ENCODE measurements at places on chromosomes 1 and 21. TPM values are rescaled to one million over a fixed set of nuclear protein-coding genes. Genes with fewer than 3 reads are reported as not detected.
A peak's percentile ranks its signal among the peaks of the same experiment; 100 is the strongest.

- DNase-seq = no peak
Observed at GRCh38 chr1:222950892-222951291, 136.1 kb downstream of the DISP1 start.

The LORICRIN gene
- polyA plus RNA-seq = 0.07 TPM

DNA sequence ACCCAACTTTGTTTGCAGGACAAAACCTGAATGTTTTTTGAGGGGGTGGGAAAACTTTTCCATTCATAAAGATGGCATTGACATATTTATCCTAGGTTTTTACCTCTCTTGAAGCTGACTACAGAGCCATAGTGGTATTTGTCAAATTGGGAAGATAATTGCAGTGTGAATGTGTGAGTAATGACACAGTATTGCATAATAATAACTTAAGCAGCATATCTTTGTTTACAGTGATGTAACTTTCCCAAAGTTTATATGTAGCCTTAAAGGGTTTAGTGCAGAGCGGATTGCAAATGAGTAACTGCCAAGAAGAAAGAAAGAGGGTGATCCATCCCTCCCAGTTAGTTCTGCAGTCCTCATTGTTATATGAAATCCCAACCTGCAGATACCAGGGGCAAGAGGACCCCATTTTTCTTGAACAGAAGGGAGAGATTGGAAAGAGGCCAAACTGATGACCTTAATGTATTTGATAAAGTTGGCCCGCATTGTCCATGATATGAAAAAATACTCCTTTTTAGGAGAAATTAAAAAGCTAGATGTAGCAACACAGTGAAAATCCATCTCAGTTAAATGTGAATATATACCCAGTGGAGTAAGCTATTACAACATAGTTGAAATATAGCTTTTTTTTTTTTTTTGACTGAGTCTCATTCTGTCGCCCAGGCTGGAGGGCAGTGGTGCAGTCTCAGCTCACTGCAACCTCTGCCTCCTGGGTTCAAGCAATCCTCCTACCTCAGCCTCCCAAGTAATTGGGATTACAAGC, 23.7 kb upstream of the NFIA start:
- no peak for DNase-seq

- no peak for DNase-seq
Observed at GRCh38 chr1:32199717-32200072, 700 bp upstream of the CCDC28B start.

DNA sequence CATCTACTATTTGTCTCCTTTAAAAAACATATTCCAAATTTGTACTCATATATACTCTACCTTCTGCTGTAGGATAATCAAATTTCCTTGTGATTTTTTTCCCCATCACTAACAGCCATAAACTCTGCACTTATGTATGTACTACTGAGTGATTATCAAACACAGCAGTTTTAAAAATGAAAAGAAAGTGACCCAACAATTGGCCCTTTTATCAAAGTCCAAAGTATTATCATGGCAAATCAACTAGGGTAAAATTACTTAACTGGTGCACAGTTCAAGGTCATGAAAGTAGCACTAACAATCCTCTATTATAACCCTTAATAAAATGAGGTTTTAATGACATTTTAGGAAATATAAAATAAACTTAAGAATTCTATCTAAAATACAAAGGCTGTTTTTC, 11.6 kb downstream of the ANGPTL3 start:
- no peak for DNase-seq

DNA sequence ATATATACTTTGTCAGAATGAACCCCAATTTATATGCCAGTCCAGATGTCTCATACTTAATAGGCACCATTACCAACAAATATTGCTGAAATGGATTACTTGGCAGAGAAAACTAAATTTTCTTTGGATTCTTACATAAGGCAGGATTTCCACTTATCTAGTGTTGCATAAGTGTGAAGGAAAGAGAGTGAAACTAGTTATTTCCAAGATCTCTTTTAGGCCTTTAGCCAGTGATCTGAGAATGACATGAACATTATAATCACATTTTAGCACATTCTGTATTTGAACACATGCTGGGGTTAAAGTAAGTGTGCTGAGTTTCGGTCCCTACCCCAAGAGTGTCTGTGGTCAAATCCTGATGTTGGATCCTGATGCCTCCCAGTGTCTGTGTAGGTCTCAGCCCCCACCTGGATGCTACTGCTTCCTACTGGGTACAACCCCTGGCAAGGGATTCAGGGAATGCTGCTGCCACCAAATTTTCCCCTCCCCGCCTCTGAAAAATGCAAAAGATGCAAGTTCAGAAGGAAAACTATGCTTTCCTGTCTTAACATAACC, 11.2 kb downstream of the DDAH1 start:
- no peak for DNase-seq

The LIPI gene
- polyA plus RNA-seq = 0.27 TPM

The RUNX1 gene
- polyA plus RNA-seq = 3.1 TPM

- DNase-seq = peak; percentile 79
Observed at GRCh38 chr1:183841950-183842794, 37.3 kb downstream of the RGL1 start.

GRCh38 chr1:224662870-224663269, 46.8 kb downstream of the CNIH3 start:
- no peak for DNase-seq

DNA sequence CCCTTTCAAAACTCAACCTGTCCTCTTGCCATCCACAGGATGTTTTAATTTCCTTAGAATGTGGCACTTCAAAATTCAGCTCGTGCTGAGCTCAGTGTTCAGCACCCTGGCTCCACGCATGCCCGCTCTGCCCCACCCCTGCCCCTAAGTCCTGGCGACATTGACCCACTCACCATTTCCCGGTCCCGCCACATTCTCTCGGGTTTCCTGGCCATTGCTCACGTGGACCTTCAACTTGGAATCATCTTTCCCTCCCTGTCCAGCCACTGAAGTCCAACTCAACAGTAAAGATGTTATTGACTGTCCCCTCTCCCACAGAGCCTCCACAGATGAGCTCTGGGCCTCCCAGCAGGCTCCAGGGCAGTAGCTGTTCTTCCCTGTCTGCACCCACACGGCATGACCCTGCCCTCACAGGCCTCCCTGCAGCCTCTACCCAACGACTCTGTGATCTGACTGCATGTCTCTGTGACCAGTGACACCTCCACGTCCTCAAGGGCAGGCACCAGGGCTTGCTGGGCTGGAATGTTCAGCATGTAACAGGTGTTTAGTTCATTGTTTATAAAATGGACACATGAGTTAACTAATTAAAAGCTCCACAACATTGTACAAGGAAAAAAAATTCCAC, 53.8 kb downstream of the ITPKB start:
- no peak for DNase-seq

DNA sequence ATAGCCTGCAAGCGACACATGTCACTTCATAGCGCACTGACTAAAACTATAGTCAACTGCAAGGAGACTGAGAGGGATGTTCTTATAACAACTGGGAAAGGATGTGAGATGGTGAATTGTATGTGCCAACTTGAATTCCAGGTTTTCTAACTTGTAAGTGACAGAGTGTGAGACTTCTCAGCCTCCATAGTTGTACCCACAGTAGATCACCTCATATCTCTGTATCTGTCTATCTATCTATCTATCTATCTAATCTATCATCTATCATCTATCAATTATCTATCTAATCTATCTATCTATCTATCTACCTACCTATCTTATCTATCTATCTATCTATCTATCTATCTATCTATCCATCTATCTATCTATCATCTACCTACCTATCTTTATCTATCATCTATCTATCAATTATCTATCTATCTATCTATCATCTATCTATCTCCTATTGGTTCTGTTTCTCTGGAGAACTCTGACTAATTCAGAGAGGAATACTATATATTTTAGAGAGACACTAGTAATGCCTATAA, 162.3 kb downstream of the CTH start:
- no peak for DNase-seq

GRCh38 chr21:29232530-29233255, 66.0 kb upstream of the BACH1 start:
- no peak for DNase-seq

- DNase-seq = no peak
Observed at GRCh38 chr21:41761934-41762635, 4.8 kb downstream of the RIPK4 start.

DNA sequence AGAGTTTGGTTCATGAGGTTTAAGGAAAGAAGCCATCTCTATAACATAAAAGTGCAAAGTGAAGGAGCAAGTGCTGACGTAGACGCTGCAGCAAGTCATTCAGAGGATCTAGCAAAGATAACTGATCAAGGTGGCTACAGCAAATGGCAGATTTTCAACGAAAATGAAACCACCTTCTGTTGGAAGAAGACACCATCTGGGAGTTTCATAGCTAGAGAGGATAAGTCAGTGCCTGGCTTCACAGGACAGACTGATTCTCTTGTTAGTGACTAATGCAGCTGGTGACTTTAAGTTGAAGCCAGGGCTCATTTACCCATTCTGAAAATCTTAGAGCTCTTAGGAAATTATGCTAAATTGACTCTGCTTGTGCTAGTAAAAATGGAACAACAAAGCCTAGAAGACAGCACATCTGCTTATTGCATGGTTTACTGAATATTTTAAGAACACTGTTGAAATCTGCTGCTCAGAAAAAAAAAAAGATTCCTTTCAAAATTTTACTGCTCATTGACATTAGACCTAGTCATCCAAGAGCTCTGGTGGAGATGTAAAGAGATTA, 10.5 kb downstream of the MAEL start:
- no peak for DNase-seq

DNA sequence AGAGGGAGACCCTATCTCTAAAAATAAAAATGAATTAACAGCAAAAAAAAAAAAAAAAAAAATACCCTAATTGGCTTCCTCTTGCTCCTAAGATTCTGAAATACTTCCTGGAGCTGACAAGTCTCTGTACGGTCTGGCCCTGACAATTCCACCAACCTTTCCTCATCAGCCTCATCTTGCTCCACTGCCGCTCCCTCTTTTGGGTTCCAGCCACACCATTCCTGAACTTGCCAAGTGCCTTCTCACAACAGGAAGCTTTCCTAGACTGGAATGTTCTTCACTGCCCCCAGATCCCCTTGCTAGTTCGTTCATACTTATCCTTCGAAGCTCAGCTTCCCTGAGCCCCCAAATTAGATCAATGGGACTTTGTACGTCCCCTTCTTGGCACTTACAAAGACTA, 37.0 kb downstream of the AKNAD1 start:
- DNase-seq = no peak

The TTC22 gene
- 9.4 TPM for polyA plus RNA-seq

DNA sequence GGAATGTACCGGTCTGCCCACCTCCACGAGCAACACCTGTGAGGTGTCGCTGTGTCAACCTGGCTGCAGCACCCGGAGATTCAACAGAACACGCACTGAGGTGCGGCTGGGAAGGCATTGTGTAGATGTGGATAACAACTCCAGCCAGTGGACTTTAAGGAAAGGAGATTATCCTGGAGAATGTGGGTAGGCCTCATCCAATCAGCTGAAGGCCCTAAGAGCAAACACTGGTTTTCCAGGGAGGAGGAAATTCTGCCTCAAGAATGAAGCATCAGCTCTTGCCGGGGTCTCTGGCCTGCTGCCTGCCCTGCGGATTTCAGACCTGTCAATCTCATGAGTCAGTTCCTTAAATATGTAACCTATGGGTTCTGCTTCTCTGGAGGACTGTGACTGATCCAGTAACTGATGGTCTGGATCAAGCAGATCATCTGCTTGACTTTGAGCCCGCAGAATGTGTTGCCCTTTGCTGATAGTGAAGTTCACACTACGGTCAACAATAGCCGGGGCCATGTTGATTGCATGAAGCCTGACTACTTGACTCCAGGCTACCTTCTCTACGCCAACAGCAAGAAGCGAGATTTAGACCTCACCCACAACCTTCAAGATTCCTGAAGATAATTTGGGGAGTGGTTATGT, 15.9 kb upstream of the PRDM15 start:
- DNase-seq = no peak

GRCh38 chr1:231065510-231066241, 25.6 kb upstream of the FAM89A start:
- DNase-seq = no peak

DNA sequence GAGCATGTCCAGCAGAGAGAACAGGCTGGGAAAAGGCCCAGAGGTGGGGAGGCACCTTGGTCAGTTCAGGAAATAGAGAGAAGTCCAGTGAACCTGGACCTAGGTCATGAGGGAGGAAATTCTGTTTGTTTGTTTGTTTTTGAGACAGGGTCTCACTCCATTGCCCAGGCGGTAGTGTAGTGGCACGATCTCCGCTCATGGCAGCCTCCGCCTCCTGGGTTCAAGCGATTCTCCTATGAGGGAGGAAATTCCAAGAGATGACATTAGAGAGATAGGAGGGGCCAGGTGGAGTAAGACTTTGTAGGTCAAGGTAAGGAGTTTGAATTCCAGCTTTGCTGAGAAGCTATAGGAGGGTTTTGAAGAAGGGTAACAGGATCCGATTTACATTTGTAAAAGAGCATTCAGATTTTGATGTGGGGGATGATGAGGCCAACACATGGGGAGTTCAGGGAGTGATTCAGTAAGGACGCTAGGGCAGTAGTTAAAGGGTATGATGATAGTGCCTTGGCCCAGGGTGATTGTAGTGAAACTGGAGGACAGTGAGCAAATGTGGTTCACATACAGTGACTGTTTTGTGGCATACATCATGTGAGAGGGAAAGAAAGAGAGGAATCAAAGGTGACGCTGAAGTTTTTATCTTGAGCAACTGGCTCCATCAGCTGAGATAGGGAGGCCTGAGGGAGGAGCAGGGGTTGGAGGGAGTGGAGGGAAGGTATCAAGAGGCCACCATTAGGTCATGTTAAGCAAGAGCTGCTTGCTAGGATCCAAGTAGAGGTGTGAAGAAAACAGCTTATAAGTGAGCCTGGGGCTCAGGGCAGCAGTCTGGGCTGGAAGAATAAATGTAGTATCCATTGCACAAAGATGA, 8.3 kb upstream of the TRABD2B start:
- no peak for DNase-seq

GRCh38 chr1:231106347-231106746, 55.5 kb upstream of the TRIM67 start:
- DNase-seq = no peak

DNA sequence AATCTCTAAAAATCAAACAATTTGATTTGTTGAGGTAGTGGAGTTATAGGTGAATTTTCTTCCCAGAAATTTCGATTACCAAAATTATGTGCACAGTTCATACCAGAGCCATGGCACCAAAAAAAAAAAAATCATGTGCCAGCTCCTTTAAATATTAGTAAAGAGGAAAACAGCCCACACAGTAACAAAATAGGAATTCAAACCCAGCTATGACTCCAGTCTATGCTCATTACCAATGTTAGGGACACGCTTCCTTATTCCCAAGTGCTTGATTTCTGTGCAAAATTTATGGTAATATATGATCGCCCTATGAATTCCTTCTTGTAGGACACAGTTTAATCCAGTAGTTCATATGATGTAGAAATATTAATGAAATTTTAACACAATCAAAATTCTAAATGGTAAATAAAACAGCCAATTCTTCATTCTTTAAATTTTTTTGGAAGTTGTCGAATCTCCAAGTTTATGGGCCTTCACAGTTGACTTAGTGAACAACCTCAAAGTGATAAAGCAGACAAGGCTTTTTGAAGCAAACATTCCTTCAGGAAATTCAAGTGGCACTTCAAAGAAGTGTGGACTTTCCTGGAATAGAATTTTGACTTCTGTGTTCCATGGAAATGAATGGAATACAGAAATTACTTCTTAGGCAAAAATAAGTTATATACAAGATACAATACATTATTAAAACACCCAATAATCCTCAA, 1.9 kb downstream of the TOR1AIP2 start:
- DNase-seq = no peak
